ENCODE measurements at places on chromosomes 4 and X.

GRCh38 chr4:129926936-129927335, 831.0 kb downstream of the C4orf33 start:
- DNase-seq, result no peak

DNA sequence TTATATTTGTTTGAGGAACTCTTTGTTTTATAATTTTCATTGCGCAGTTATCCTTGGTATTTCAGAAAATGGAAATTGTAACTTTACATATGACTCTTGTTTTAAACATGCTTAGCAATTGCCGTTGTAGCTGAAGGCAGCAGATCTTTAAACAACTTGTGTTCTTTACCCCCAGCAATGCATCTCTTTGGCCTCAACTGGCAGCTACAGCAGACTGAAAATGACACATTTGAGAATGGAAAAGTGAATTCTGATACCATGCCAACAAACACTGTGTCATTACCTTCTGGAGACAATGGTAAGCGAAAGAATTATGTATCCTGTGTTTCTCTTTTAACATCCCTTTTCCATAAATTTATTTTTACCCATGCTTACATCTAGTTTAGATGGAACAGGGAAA, 263.6 kb downstream of the DCTD start:
- no peak for DNase-seq

DNA sequence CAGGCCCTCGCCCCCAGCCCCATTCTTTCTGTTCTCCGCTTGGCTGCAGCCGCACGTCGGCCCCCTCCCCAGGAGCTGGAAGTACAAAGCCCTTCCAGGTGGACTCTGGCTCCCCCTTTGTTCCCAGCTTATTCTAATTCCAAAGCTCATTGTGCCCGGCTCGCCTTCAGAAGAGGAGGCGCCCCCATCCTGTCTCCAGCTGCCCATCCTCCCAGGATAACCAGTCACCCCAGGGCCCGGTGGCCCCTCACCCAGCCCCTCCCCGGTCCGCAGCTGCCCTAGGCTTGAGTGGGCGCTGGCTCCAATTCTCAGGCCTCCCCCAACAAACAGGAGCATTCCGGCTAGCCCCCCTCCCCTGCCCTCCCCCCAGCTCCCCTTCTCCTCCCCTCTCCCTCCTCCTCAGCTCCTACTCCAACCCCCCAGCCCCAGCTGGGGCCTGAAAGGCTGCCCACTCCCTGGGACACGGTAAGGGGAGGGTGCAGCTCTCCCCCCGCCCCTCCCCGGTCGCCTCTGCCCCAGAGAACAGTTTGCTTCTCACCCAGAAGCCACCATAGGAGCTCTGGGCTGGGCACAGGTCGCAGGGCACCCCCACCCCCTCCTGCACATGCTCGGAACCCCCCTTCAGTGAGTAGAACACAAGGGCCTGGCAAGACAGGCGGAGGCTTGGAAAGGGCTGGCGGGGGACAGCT, 3.1 kb upstream of the SLC6A8 start:
- no peak for DNase-seq

GRCh38 chrX:110015032-110015431, 12.1 kb downstream of the TMEM164 start:
- DNase-seq, result no peak

DNA sequence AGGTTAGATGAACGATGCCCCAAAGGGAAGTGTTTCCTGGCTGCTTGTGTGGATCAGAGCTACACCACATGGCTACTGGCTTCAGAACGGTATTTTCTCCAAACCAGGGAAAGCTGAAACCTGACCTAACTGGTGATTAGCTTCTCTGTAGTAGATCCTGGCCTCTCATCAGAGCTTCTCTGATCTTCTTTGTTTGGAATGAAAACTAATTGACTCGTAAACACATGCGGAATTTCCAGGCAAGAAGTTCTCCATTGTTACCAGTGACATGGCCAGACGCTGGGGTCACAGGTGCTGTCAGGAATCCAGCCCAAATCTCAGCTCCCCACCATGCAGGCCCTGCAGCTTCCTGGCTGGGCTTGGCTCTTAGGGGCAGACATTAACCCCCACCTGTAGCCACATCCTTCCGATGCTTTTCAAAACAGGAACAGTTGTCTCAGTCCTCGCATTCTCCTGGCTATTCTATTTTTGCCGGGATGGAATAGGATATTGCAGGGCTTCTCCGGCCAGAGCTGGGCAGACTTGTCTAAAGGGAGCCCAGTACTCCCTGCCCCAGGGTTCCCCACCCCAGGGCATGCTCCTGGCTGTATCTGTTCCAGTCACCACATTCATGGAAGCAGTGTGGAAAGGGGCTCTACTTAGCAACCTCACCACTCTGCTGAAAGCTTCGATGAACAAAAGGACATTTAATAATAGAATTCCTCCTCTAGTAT, 305.4 kb upstream of the F9 start:
- DNase-seq, result no peak

DNA sequence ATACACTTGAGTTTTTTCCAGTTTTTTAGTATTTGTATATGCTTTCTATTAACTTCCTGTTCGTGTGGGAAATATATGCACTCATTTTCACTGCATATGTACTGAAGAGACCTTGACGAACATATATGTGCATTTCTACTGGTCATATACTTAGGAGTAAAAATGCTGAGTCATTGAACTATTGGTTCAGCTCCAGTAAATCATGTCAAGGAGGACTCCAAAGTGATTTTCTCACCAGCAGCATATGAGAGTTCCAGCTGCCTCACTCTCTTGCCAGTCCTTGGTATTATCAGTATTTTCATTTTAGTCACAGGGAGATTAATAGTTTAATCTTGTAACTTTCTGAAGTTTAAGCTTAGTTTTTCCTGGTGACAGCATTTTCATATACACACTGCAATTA, 2750.2 kb downstream of the ARAP2 start:
- DNase-seq, result no peak

- no peak for DNase-seq
These were observed 222.6 kb upstream of the INTU start for GRCh38 chr4:127410201-127410600.

GRCh38 chr4:140704964-140705363, 51.2 kb downstream of the TBC1D9 start:
- no peak for DNase-seq

- DNase-seq, result no peak
These were observed 95.0 kb upstream of the GABRA2 start for GRCh38 chr4:46484881-46485280.

DNA sequence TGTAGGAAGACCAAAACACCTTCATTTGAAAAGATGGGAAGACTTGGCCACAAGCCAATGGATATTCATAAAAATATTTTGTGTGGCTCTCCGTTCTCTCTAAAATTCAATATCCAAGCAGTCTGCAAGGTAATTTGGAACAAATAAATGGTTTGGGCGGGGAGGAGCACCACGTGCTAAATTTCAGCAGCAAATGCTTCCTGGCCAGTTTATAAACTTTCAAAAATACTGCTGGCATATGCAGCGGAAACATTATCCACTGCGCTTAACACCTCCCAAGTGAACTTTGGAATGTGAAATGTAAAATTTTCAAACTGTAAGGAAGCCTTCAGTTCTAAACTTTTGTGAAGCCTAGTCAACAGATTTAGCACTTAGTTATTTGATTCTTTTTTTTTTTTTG, 191.0 kb downstream of the NSUN7 start:
- no peak for DNase-seq

- DNase-seq, result no peak
These were observed 52.0 kb downstream of the RASL11B start for GRCh38 chr4:52914051-52914605.

DNA sequence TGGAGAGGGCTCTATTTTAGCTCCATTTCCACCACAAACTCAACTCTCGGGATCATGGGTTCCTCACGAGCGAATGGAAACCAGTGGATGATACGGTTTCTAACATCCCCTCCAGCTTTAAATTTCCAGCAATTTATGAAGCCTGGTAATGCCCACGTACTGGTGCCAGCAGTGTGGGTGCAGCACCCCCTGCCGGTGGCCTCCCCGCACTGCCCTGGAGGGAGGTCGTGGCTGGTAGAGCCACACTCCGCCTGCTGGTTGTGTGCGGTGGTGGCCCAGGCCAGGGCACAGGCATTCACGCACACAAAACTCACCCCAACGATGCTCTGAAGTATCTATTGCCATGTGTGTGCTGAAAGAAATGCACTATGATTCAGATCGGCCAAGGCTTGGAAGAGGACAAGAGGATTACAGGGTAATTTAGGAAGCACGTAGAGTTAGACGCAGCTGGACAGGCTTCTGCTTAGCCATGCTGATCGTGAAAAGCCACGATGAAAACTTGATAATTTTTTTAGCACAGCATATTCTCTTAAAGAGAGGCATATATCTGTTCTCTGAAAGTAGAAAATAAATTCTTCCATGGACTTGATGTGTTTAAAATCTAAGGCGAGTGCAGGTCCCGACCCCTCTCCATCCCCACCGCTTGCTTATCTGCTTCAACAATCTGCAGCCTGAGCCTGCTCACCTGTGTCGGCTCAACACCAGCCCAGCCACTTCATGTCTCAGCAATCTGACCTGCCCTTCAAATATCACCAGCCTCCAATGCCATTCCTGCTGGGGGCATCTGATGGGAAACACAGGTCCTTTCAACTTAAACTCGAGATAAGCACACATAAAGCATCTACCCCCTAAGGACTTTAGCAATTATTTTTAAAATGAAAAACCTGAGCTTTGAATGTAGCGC, 59.1 kb downstream of the SCD5 start:
- DNase-seq, result no peak

DNA sequence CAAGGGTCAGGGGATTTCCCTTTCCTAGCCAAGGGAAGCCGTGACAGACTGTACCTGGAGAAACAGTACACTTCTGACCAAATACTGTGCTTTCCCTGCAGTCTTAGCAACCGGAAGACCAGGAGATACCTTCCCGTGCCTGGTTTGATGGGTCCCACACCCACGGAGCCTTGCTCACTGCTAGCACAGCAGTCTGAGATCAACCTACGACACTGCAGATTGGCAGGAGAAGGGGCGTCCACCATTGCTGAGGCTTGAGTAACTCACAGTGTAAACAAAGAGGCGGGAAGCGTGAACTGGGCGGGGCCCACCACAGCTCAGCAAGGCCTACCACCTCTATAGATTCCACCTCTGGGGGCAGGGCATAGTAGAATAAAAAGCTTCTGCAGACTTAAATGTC, 48.7 kb upstream of the SRD5A3 start:
- DNase-seq, result no peak

DNA sequence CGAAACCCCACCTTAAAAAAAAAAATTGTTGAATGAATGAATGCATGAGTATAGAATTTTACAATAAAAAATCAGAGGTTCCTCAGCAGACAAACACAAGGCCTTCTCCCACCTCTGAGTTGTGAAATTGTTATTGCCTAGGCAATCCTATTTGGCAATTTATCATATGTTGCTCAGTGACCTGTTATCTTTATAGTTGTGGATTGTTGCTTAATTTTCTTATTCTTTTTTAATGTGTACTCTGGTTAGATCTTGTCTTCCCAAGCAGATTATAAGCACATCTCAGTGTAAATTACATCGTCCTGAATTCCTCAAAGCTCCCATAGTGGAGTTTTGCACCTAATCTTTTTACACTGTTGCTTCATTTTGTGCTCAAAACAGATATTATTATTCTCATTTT, 71.9 kb downstream of the RBM47 start:
- DNase-seq, result no peak

- DNase-seq, result no peak
These were observed 508.4 kb upstream of the FTHL17 start for GRCh38 chrX:31580227-31580626.

DNA sequence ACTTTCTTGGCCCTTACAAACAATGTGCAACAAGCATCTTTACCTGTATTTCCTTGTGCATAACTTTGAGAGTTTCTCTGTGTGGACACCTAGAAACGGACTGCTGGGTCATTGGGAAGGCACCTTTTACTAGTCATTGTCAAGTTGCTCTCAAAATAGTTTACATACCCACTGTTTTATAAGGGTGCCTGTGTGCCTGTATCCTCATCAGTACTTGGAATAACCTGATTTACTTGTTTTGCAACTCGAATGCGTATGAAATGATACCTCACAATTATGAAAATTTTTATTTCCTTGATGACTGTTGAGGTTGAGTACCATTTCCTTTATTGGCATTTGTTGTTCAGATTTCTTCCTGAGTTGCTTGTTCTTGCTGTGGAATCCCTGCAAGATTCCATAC, 150.8 kb downstream of the STIM2 start:
- no peak for DNase-seq

DNA sequence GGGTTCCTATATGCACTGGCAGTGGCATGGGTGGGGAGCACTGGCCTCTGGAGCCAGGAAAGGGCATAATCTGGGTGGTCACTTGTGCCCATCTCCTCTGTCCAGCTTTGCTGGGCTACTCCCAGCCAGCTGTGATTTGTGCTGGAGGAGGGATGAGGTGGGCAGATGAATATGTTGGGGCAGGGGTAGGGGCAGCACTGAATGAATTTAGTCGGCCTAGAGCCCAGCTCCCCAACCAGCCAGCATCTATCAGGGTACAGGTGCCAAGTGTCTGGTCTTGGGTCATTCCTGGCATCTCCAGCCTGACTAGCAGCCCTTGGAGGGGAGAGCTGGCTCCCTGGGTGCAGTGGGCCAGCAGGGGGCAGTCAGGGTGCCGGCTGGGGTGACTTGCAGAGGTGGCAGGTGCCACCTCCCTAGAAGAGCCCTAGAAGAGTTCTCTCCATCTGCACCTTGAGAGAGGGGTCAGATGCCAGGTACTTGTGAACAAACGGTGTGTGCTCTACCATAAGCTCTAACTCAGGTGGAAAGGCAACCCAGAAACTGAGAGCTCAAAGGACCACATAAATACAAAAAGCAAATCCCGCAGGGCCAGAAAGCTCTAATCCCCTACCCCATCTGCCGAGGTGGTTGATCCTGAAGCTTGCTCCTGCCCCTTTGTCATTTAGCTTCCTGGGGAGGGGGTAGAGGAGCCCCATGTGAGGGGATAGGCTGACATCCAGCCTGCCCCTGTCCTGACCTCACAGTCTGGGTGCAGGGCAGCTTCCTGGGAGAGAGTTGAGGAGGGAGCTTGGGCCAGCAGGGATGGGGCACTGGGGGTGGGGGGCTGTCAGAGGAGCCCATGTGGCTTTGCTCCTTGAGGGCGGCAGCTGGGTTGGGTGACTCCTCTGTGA, 2.2 kb downstream of the SORCS2 start:
- no peak for DNase-seq

DNA sequence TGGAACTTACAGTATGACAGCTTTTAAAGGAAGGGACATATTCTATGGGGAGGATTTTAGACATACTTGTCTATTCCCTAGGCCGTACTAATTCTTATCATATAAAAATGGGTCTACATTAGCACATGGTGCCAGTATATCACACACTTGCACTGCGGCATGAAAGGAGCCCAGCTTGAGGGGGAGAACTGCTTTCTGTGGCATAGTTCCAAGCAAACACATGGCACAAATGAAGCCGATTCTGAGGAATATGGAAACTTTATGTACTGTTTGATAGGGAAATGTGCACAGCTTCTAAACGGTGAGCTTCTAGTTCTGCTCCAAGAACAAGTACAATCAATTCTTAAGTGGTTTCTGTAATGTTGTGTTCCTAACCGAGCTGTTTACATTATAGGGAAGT, 675.6 kb upstream of the FTHL17 start:
- no peak for DNase-seq

GRCh38 chr4:172791841-172792240, 376.8 kb upstream of the GALNT7 start:
- DNase-seq, result no peak

- no peak for DNase-seq
These were observed 107.3 kb upstream of the PABPC4L start for GRCh38 chr4:134308910-134309309.

Measured in activated CD4-positive, CD25-positive, alpha-beta regulatory T cell treated with anti-CD3 and anti-CD28 coated beads, Interleukin-2, amount 50 U/mL, for 16 hours (primary cell).